ENCODE measurements at places on chromosomes 7 and 10.

- DNase-seq: peak; percentile 6
Observed at GRCh38 chr10:27153845-27154193, 365 bp downstream of the YME1L1 start.

GRCh38 chr10:71260622-71261325, 48.4 kb downstream of the UNC5B start:
- no peak for DNase-seq

GRCh38 chr7:84524714-84525694, 330.4 kb upstream of the SEMA3A start:
- no peak for DNase-seq

GRCh38 chr10:84469470-84469869, 141.1 kb downstream of the CCSER2 start:
- DNase-seq: no peak

GRCh38 chr7:134789967-134790685, 10.7 kb downstream of the CALD1 start:
- DNase-seq: no peak

DNA sequence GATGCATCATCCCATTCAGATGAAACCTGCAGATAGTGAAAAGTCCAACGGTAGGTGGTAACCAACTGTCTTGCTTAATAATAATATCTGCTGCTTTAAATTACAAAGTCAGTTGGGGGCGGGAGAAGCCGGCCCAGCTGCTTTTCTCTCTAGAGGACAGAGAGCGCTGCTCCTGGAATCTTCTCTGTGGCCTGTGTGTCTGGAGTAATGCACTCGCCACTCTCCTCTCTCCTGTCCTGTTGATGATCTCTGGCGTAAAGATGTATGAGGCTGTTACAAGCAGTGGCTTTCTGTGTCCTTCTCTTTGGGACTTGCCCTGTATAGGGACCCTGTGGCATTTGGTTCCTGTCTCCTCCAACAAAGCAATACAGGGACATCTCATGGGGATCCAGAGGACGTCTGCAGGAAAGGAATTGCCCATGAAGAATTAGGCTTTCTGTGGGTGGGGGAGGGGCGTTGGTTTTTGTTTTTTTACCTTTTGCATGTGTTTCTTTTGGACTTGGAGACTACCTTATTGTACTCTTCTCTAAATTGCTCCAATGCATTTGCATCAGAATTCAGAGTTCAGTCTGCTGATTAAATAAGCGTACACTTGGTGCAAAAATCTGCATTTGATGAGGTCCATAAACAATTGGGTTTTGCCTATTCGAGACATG, 231.6 kb downstream of the CELF2 start:
- no peak for DNase-seq
